Stimulated activated CD4-positive, alpha-beta T cell treated with anti-CD3 and anti-CD28 coated beads, Interleukin-2, amount 100 ng/mL, for 4 hours (primary cell): ENCODE measurements at places on chromosomes 4 and X.

DNA sequence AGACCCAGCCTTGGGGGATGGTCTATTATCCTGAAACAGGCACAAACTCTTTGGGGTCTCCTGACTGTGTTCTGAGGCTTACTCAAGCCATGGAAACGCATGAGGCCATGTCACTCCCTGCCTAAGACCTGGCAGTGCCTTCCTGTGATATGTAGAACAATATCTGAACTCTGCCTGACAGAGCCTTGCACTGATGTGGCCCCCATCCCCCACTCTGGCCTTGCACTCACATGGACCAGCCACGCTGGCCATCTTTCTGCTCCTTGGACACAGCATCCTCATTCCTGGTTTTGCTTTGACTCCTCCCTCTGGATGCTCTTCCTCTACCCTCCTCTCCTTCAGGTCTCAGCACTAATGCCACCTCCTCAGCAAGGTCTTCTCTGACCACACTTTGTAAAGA is 100.2 kb downstream of the SCD5 start:
- DNase-seq: no peak

- DNase-seq: no peak
Measured at GRCh38 chr4:8171266-8171665, 12.7 kb upstream of the ABLIM2 start.

DNA sequence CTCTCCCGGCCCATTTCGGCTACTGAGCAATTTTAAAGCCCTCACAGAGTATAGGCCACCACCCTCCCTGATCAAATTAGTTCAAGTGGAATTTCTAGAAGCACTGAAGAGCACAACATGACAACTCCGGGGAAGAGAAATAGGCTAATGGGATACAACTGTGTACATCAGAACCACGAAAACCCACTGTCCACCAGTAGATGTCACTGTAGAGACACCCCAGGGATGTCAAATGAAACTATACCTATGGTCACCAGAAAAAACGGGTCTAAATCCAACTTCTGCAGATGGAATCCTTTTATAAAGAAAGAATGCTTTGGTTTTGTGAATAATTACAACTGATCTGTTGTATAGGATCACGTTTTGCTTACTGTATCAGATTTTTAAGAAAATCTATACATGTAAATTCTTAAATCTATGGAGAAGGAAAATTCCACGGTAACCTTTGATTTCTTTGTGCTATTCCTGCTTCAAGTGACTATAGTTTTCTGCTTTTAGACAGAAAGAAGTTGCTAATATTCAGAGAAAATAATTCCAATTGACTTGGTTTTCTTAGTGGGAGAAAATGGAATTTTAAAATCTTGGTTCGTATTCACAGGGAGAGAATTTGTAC is 29.5 kb upstream of the MAP3K15 start:
- DNase-seq: peak; percentile 9

GRCh38 chrX:51892921-51893745 is at the start of gene MAGED1:
MAGED1 (plus strand) TSS chrX:51893623; CDS start chrX:51894305, 682 bp downstream.
- peak; percentile 70 for DNase-seq

DNA sequence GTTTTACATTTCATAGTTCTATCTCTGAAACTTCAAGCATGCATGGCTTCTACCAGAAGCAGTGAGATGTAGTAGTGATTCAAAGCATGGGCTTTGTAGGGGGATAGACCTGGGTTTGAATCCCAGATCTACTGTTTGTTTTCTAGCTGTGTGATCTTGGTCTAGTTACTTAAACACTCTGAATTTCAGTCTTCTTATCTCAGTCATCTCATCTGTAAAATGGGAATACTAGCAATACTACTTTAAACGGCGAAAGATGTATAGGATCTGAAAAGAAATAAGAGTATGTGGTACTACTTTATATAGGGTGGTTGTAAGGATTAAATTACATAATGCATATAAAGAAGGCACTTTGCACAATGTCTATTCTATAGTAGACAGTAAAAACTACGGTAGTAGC is 20.0 kb upstream of the RNF128 start:
- DNase-seq: no peak

- DNase-seq: no peak
Measured at GRCh38 chr4:53267026-53267425, 98.8 kb downstream of the SCFD2 start.

DNA sequence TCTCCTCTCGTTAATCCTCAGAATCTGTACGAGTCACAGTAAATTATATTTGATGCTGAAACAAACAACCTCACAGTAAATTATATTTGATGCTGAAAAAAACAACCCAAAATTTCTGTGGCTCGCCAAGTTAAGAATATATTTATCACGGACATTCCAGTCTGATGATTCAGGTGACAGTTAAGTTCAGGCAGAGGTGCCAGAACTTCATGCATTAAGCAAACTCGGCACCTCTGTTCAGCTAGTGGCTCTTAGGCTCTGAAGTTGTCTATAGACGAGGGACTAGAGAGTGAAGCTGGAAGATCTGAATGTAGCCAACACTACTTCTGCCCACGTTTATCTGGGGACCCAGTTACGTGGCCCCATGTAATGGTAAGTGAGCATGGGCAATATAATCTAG is 132.2 kb upstream of the AGA start:
- DNase-seq: no peak

- DNase-seq: no peak
Measured at GRCh38 chr4:38743866-38744265, 38.9 kb downstream of the TLR10 start.

GRCh38 chr4:67632492-67632891 is 68.5 kb downstream of the UBA6 start:
- DNase-seq: no peak

DNA sequence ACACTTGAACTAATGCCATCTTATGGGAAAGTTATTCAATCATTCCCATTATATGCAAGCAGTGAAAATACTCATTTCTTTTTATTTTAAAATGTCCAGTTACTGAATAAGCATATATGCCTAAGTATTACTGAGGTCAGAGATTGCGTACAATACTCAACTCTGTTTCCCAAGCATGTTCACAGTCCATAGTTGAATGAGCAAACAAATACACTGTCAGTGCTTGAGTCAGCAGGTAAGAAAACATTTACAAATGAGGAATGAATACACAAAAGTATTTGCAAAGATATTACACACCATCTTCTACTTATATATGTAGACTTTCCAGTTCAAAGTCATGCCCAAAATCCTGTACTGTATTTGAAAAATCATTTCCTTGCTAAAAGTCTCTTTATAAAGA is 74.1 kb downstream of the TSPAN5 start:
- DNase-seq: no peak

- DNase-seq: no peak
Measured at GRCh38 chr4:21869978-21870745, 78.4 kb downstream of the KCNIP4 start.

- no peak for DNase-seq
Measured at GRCh38 chr4:62474802-62475201, 1274.7 kb downstream of the ADGRL3 start.

DNA sequence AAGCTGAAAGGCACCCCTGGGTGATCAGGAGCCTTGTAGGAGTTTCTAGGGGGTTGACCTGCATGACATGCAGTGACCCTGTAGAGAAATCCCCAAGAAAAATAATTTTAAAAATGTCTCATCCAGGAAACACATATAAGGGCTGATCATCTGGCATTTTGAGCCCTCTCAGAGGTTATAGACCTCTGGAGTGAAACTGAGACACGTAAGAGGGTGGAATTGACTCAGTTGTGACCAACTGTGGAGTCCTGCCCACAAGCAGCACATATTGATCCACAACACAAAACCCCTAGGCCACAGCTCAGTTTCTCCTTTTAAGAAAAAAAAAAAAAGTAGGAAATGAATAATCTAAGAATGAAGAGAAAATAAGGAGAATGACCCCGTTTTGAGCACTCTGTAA is 32.5 kb upstream of the MTMR8 start:
- no peak for DNase-seq
